ENCODE measurements at places on chromosomes 1 and 21.

- DNase-seq, result no peak
Observed at GRCh38 chr1:43747736-43748135, 40.4 kb downstream of the ST3GAL3 start.

DNA sequence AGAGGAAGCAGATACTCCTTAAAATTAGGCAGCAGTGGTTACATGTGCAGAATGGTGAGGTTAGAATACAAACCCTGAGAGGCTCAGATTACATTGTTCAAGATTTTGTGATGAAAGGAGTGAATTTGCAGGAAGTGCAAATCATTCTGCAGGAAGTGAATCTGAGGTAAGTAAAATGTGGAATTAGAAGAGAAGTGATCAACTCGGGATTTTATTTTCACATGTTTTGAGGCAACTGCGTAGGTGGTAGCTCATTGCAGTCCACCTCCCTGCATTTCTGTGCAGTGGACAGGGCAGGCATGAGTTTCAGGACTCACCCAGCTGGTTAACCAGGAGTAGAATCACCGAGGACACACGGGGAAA lies 2.1 kb upstream of the PLA2G2C start:
- no peak for DNase-seq

- DNase-seq, result peak; percentile 54
Observed at GRCh38 chr21:15023776-15024175, 41.0 kb downstream of the NRIP1 start.

- no peak for DNase-seq
Observed at GRCh38 chr1:161153176-161153575, 602 bp upstream of the UFC1 start.

DNA sequence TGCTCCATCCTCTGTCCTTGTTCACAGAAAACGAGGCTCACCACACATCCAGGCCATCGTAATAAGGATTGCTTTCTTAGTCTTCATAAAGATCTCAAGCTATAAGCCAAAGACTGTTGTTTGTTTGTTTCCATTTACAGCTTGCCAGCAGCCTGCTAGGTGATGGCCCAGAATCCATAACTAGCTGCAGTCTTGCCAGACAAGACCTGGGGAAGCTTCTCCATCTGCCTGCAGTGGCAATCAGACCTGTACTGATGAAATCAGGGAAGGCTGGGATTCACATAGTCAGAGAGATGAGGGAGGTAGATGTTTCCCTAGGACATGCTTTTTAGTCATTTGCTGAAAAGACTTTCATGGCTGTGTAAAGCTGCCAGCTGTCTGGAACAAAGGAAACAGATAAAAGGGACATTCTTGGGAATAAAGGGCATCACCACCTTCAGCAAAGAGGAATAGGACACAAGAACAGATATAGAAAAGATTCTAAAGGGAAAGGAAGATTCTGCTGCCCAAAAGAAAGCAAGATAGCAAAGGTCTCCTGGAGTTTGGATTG lies 51.0 kb downstream of the MT1HL1 start:
- no peak for DNase-seq

GRCh38 chr1:115893545-115893944 lies 52.6 kb upstream of the NHLH2 start:
- no peak for DNase-seq
